Stimulated activated CD4-positive, alpha-beta T cell treated with anti-CD3 and anti-CD28 coated beads, Interleukin-4, amount 100 ng/mL, for 4 hours (primary cell): ENCODE measurements at places on chromosomes 2 and 18.

- no peak for DNase-seq
These were observed 322.2 kb downstream of the ETAA1 start for GRCh38 chr2:67719351-67719750.

DNA sequence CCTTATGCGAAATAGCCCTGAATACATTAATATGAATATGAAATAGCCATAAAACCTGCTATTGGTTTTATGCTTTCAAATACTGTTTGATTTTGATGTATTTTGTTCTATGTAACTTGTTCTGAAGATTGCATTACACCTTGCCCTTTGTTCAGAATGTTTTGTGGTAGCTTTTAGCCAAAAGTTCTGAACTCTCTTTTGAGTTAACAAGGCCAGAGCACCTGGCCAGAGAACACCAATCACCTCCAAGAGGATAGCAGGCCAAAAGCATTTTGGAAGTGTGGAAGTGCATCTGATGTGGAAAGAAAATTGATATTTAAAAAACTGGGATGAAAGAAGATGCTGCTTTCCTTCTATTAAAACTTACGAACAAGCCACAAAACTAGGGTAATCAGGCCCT is 86.6 kb upstream of the PGAP1 start:
- no peak for DNase-seq

DNA sequence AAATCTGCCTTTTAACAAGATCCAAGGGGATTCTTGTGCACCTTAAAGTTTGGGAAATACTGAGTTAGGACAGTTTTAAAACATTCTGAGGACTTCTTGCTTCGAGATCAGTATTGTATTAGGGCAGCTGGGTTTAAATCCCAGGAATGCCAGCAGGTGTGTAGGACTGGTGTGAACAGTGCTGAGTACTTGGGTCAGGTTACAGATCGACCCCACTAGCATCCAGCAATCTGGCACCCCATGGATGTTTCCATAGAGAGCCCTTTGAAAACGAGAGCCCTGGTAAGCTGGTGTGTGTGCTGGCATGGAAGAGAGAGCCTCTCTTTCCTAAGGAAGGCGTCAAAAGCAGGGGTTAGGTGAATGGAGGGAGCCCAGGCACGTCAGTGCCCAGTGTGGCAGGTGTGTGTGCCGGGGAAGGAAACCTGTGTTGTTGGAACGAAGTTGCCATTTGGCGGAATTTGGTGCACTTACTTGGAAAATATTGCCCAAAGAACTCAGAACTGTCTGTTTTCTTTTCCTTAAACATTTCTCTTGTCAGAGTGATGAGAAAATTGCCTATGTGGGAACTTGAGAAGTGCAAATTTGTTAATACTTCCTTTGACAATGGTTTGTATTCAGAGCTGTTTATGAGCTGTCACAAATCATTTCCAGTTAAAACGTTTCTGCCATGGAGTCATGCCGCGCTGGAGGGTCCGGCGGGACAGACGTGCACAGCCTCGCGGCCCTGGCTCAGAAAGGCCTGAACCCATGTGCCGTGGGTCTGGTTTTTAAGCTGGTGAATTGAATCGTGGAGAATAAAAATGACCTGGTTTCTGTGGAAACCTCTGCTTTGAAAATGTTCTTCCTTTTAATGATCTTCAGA is 38.1 kb downstream of the LDLRAD4 start:
- DNase-seq: no peak

DNA sequence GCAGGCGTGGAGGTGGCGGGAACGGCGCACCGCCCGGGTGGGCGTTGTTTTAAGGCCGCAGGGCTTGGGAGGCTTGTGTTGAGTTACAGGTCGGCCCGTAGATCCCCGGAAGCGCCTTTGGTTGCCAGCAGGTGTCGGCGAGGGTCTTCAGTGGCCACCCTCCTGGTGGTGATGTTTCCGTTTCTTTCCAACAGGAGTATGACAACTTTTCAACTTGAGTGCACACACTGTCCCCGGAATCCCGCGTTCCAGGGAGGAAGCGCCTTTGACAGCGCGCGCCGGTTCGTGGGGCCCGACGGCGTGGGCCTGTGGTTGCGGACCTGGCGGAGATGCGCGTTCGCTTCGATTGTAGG is 1.0 kb upstream of the HDAC4 start:
- no peak for DNase-seq

GRCh38 chr2:6177811-6178210 is 485.6 kb downstream of the SOX11 start:
- DNase-seq: no peak

GRCh38 chr18:12154361-12154760 is 60.7 kb downstream of the ANKRD62 start:
- DNase-seq: no peak

- no peak for DNase-seq
These were observed 380.5 kb downstream of the DLGAP1 start for GRCh38 chr18:4074647-4075046.

DNA sequence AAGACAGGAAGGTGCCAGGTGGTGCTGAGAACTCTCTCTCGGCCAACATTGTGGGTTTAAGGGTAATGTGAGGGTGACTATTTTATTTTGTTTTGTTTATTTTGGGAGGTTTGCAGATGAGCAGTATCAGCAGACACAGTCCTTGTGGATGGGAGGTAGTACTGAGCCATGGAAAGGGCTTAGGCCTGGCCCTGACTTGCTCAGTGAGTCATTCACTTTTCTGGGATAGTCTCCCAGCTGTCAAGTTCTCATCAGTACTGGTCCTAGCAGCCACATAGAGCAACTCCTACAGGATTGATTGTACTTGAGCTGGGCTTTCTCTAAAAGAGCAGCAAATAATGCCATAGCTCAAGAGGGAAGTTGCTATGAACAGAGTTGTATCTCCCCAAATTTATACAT is 175.2 kb downstream of the LOXHD1 start:
- no peak for DNase-seq

DNA sequence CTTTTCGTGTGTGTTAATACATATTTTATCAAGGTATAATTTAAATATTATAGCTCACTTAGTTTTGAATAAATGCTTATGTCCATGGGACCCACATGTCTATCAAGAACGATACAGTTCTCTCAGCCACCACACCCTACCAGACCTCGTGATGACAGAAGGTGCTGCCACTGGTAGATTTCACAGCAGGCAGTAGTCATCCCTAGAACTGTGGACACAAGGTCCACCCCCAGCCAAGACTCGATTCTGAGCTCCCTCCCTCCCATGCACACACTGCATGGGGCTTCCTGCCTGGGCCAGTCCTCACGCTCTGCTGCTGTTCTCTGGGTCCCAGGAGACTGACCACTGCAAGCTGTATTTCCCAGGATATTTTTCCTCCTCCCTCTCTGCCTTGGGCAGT is 26.5 kb upstream of the CREB1 start:
- DNase-seq: no peak

GRCh38 chr2:181723731-181724130 is 43.4 kb upstream of the NEUROD1 start:
- DNase-seq: no peak

- no peak for DNase-seq
These were observed 16.3 kb upstream of the ITGAV start for GRCh38 chr2:186573531-186573930.

DNA sequence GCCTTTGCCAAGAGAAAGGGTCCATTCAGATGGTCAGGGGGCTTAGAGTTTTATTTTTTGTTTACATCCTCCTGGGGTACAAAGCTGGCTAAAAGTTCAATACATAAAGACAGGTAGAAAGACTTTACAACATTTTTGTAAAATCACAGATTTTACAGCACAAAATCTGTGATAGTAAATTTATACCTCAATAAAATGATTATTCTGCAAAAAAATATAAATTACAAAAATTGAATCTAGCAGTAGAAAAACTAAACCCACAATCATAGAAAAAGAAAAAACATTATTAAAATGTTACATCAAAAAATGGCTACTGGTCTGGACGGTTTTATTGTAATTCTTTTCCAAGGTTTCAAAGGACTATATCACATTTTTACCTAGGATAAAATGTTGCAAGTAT is 674.2 kb upstream of the CHAC2 start:
- no peak for DNase-seq

- no peak for DNase-seq
These were observed 287.4 kb upstream of the HDAC4 start for GRCh38 chr2:239688122-239688681.

GRCh38 chr2:63056107-63057050 is 5.7 kb downstream of the OTX1 start:
- no peak for DNase-seq

DNA sequence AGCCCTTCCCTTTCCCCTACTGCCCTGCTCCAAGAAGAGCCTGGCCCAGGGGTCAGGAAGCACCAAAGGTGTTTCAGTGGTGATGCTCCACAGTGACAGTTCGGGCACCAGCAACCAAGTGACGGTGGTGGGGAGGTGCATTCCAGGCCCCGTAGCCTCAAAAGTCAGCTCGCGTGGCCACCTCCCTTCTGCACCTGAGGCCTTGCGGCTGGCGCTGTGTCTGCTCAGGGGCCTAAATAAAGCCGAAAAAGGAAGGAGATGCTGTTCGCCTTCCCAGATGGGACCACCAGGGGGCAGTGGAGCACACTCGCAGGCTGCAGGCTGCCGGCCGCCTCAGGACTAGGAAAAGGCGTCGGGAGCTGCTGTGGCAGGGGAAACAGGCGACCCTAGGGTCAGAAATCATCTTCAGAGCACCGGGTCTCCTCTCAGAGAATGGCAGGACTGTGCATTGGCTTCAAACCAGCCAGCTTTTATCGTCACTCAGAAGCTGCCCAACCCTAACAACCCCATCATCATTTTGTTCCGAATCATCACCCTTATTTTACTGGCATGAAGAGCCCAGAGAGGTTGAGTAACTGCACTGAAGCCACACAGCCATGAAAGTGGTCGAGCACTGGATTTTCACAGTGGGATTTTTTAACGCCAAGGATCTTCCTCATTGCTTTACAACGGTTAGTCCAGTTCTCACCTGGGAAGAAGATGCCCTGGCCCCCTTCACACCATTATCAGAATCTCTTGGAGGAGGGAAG is 213.0 kb upstream of the CELF4 start:
- DNase-seq: peak; percentile 19

GRCh38 chr2:240928476-240929363 is 22.6 kb downstream of the CROCC2 start:
- DNase-seq: no peak

DNA sequence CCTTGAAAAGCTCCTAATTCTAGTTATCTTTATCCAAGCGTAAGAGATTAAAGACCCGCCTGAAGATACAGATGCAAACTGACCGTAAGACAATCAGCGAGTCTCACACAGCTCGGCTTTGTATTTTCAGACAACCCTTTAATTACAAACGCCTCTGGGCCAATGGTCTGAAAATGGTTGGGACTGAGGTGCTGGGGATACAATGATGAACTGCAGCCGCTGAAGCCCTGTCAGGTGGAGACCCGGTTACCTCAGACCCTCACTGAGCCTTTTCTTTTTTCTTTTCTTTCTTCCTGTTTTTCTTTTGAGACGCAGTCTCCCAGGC is 715 bp upstream of the CFAP36 start:
- no peak for DNase-seq

DNA sequence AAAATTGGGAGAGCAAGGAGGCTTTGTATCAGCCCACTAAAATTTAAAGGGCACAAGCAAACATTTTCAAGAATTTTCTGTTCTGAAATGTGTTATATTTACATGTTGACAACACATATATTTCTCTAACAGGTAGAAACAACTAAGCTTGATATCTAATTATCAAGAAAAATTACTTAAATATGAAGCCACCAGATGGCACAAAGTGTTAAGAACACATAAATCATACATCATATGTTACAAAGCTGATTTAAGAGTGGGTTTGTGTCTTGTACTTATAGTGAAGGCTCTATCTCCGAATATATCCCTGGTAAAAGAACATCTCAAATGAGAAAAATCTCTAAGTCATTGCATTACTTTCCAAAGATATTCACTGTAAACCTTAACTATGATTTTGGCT is 19.6 kb upstream of the CREB1 start:
- no peak for DNase-seq

GRCh38 chr2:135960656-135961551 is 24.5 kb downstream of the DARS1 start:
- no peak for DNase-seq

DNA sequence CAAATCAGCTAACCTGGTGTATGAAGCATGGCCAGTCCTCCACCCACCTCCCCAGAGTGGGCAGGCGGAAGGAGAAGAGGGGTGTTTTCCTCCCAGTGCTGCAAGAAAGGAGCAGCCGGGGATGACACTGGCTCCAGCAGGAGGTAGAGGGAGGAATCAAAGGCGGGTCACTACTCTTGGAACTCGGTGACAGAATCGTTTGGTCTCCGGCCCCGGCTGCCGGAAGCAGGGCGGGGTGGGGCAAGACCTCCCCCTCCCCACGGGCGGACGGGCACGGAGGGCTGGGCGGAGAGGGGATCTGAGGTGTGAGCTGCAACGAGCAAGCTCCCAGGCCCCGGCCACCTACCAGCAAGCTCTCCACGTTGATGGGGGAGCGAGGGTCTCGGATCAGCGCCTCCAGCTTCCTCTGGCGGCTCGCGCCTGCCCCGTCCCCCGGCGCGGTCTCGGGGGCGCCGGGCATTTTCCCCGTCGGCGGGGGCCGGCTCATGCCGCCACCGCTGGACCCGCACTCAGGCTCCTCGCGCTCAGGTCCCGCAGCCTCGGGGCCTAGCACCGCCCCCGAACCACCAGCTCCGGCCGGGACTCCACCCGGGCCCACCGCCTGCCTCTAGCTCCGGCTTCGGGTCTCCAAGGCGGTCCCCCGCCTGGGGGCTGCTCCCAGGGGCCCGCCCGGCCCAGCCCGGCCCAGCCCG is 640 bp downstream of the ROCK2 start:
- peak; percentile 13 for DNase-seq

- DNase-seq: no peak
These were observed 306.0 kb downstream of the BCL11A start for GRCh38 chr2:60247471-60247870.

- no peak for DNase-seq
These were observed at the start of gene DQX1 for GRCh38 chr2:74525717-74526648. Gene DQX1, minus strand, starts transcription at chr2:74526231. Its CDS starts 502 bp downstream, at chr2:74525729.

DNA sequence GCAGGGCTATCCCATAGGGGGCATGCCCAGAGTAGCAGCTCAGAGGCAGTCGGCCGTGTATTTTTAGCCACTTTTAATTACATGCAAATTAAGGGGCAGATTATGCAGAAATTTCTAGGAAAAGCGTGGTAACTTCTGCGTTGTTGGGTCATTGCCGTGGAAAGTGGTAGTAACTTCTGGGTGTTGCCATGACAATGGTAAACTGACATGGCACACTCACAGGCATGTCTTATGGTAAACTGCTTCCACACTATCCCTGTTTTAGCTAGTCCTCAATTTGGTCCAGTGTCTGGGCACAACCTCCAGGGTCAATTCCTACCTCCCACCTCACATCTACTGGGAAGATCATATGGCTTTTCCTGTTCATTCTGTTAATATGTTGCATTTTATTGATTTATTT is 428.9 kb upstream of the FANCL start:
- DNase-seq: no peak

DNA sequence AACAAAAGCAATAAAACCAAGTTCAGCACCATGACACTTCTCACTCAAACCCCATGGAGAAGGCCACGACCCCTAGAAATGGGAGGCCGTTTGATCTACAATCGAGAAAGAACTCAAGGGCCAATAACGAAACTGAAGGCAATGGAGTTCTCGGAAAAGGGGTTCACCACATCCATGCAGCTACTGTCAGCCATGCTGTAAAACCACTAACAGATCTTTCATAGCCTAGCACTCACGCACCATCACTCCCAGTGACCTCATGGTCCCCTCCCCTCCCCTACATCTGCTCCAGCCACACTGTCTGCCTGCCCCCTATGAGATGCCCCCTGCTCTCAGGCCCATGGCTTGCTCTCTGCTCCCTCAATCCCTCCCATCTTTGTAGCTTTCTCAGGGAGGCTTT is 135.3 kb downstream of the TMEM163 start:
- DNase-seq: no peak
